ENCODE measurements at places on chromosomes 2 and 18.

DNA sequence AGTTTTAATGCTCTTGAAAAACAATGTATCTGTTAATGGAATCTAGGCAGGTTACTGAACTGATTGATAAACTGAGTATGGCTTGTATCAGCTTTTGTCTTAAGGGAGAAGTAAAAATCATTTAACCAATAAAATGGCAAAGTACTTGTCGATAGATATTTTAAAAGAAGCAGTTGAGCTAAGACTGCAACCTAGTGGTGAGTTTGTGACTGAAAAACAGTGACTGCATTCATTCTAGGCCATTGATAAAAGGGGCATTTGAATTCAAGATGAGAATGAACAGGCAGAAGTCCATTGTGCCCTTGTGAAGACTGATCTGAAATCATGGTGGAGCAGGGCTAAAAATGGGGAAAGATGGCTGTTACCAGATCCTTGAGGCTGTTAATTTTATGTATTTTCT, 59.4 kb upstream of the MSTN start:
- no peak for DNase-seq

GRCh38 chr2:74919827-74920226, 38.6 kb upstream of the POLE4 start:
- peak; percentile 95 for DNase-seq

DNA sequence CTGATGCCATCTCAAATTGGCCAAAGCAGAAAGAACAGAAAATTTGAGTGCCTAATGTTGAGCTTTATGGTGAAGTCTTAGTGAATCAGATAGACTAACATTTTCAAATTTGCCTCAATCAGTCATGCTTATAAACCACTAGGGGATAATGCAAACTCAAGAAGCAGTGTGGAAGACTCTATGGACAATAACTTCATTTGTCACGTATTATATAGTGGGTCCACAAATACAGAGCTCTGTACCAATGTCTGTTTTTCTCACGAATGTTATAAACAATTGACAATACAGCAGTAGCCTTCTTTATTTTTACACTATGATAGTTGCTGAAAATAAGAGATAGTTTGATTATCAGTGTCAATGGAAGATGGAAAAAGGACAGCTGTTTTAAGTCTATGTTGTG, 190.8 kb upstream of the SLC8A1 start:
- no peak for DNase-seq

- DNase-seq: no peak
Observed at GRCh38 chr2:98142106-98142791, 55.3 kb downstream of the VWA3B start.

- no peak for DNase-seq
Observed at GRCh38 chr2:44943693-44944101, 2.2 kb downstream of the SIX3 start.
